Skin of body (tissue), 3 donors: ENCODE measurements at places on chromosomes 1 and 21. TPM values are rescaled to one million over a fixed set of nuclear protein-coding genes. Genes with fewer than 3 reads are reported as not detected.

Gene MYBPH
- total RNA-seq, result 2.1 TPM

Gene PODN
- 13.8 TPM for total RNA-seq

Gene PLA2G2D
- not detected for total RNA-seq

Gene SEMA4A
- 12.1 TPM for total RNA-seq

Gene PLA2G2A
- 4.8 TPM for total RNA-seq

Gene NR1I3
- not detected for total RNA-seq

Gene CDC20
- 11.2 TPM for total RNA-seq

Gene CRYBG2
- 15.4 TPM for total RNA-seq

Gene RBP7
- 11.6 TPM for total RNA-seq

Gene LCE2A
- 1.2 TPM for total RNA-seq

- DNase-seq, result no peak
Measured at GRCh38 chr1:55034476-55035133, 4.7 kb upstream of the PCSK9 start.

DNA sequence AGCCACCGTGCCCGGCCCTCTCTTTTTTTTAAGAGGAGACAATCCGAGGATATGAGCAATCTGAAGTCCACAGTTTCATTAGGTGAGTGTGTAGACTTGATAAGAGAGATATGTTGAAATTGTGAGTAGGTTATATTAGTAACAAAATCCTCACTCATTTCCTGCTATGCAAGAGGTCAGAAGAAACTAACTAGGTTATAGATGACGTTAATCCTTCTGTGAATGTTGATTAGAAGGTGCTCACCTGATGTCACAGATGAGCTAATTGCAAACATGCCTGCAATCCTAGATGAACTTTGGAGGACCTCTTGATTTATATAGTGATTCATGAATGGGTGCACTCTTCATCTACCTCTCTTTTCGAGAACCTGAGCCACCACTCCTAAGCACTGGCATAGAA, 29.3 kb downstream of the NTMT2 start:
- DNase-seq, result no peak

GRCh38 chr1:228378873-228379460, 27.7 kb downstream of the TRIM11 start:
- DNase-seq, result no peak

GRCh38 chr1:228465571-228466146, 21.5 kb upstream of the RNF187 start:
- DNase-seq, result no peak

- DNase-seq, result no peak
Measured at GRCh38 chr1:31577515-31578192, 1.3 kb downstream of the TINAGL1 start.

DNA sequence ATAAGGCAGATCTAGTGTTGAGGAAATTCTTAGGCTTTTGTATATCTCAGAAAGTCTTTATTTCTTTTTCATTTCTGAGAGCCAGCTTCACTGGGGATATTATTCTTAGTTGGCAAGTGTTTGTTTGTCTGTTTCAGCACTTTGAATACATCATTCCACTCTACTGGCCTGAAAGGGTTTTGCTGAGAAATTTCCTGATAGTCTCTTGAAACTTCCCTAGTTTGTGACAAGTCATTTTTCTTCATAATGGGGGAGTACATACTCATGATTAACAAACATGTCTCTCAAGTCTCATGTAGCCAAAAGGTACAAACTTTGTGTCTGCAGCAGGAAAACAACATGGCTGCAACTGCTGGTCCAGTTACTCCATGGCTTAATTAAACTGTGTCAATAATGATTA, 6.3 kb upstream of the KRTAP26-1 start:
- DNase-seq, result no peak

DNA sequence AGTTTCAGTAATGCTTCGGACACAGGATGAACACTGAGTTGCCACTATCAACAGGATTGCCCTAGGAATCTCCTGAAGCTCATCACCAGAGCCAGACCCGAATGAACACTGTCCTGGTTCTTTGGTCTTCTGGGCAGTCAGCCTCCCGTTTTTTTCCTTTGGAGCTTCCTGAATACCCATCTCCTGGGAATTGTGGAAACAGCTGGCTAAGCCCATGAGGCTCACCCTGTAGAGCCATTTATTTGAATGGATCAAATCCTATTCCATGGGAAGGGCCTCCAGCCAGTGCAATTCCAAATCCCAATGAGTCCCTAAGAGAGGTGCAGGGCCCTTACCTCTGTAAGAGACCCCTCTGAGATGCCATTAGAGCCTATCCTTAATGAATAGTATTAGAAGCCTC, 5.9 kb downstream of the RCSD1 start:
- no peak for DNase-seq

- DNase-seq, result no peak
Measured at GRCh38 chr1:19683351-19683750, 18.7 kb downstream of the HTR6 start.

GRCh38 chr1:200240656-200241055, 169.2 kb downstream of the ZNF281 start:
- DNase-seq, result no peak

GRCh38 chr1:85344256-85344694, 67.8 kb upstream of the BCL10 start:
- no peak for DNase-seq

- DNase-seq, result no peak
Measured at GRCh38 chr1:174036204-174036603, 14.0 kb upstream of the RC3H1 start.

DNA sequence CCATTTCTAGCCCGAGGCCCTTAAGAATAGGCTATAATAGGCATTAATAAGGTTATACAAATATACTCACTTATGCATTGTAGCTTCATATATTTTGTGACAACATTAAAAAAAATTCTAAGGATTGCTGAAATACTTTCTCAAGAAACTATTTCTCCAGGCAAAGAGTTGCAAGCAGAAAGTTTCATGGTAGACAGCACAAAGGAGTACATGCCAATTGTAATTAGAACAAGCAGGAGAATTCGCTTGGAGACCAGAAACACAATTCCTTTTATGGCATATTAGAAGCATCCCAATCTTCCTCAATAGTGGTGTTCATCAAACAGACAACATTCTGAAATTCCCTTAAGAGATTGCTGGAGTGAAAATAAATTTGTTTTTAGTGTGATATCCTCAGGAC, 122.8 kb downstream of the CRB1 start:
- DNase-seq, result no peak

DNA sequence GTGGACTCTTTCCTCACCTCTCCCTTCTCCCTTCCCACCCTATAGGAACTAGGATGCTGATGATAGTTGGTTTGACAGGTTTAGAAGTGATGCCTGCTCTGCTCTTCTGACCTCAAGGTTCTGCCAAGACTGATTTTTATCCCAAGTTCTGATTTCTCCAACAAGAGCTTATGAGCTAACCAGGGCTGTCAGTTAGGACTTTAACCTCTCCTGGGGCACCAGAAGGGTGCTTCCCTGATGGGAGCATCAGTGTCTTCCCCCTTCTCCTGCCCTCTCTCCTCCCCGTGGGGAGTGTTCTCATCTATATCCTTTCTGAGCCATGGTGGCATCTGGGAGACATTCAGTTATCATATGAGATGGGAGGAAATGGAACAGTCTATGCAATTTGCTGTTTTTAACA, 44.0 kb downstream of the ATP2B4 start:
- no peak for DNase-seq

DNA sequence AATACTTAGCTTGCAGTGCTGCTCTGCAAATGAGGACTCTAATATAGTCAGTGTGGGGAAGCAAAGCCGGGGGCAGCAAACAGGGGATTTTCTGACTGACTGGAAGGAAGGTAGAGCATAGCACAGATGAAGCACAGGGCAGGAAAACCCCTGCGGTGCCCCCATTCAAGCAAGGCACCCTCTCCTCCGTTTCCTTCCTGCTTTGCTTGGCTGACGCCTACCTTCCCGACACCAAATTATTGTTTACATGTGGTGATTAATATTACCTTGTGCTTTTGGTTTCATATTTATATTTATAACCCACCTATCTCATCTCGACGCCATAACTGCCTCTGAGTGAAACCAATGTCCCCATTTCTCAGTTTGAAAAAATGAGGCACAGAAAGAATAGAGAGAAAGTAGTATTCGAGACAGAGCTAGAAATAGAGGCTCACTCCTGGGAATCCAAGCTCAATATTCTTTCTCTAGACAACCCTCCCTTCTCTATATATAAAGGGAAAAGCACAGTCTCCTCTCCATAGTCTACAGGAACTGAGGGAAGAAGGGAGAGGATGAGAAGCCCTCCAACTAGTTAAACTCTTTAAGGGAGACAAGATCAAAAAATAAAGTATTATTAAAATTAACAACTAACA, 41.3 kb downstream of the PIK3C2B start:
- no peak for DNase-seq

DNA sequence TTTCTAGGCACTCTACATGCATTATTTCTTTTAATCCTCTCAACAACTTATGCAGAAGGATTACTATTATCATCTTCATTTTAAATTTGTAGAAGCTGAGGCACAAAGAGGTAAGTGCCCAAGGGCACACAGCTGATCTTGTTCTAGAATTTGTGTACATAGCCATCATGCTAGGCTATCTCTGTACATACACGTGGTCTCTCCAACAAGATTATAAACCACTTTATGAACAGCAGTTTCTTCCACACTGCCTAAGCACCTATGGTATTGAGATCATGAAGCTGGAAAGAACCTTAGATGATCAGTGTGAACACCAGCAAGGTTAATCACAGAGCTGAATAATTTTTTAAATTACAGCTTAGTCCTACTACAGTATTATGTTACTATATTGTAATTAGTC, 28.9 kb downstream of the UCHL5 start:
- no peak for DNase-seq

DNA sequence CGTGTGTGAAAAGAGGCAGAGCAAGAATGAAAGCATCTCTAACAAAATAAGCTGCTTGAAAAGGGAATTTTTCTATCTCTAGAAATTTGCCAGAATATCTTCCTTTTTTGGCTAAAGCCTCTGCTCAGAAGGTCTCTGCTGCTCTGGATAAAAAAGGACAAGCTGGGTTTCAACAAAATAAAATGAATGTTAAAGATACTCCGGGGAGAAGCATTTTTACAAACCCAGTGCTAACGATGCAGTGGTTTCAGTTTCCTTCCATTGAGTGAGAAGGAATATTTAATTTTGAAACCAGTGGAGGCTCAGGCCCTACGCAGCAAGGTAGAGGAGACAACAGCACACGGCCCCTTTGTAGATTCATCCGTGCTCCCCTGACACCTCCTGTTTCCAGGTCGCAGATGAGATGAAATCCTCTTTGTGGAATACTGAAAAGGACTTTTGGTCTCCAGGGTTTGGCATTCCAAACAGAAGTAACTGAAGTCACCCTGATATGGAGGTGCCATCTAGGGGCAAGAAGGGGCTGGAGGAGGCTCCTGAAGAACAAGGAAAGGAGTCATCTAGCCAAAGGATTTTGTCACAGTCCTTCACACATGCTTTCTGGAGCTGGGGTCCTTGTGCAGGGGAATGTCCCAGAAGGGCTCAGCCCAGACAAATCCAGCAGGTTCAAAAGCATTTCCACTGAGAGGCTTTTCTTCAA, 65.7 kb upstream of the SYT6 start:
- DNase-seq, result no peak

GRCh38 chr1:53127546-53127945, 14.9 kb downstream of the SLC1A7 start:
- no peak for DNase-seq

DNA sequence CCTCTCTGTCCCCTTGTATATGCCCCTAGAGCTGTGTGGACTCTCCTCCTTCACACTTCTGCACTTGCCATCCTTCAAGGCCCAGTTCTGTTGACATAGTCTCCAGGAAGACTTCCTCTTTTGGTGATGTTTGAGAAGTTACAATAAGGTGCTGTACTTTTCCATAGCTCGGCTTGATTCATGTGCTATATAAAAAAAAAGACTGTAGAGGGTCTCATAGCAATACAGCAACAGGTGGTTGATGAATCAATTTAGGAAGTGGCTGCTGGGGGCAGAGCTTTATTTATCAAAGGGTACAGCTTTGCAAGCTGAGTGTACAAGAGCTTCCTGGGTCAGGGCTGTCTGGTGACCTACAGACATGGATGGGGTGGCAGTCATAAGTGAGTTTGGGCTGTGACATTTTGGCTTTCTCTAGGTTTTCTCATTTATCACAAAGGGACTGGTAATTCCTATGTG, 102.7 kb downstream of the RUNX1 start:
- no peak for DNase-seq

- no peak for DNase-seq
Measured at GRCh38 chr21:46366091-46366490, 42.1 kb downstream of the PCNT start.

GRCh38 chr1:229578168-229579058, 19.9 kb upstream of the ABCB10 start:
- no peak for DNase-seq

DNA sequence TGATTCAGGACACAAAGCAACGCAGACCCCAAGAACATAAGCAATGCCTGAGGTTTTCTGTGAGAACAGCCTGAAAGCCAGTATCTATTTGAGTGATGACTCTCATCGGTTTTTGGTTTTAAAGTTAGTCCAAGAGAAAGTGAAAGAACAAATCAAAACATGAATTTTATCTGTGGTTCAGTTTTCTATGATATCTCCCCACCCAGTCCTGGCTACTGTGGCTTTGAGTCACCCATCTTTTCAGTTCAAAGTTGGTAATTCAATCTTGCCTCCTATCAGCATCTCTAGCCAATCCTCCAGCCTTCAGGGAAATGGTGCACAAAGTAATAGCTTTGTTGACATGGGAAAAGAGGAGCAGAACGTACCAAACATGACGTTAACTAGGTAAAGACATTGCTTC, 40.5 kb upstream of the KRTAP19-8 start:
- no peak for DNase-seq

DNA sequence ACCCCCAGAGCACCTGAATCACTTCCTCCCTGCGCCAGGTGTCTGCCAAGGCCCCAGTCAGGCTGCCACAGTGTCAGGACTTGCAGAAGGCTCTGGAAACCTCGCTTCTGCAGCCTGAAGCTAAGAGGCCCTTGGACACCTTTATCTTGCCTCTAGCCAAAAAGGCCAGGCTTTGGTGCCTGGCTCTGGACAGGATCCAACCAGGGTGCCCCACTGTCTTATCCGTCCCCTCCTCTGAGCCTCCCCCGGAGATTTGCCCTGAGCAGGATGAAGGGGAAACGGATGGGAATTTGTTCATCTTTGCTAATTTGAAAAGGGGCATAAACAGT, 12.8 kb upstream of the CLSTN1 start:
- DNase-seq, result no peak

- DNase-seq, result no peak
Measured at GRCh38 chr1:1181938-1182410, 8.3 kb downstream of the TTLL10 start.

- DNase-seq, result no peak
Measured at GRCh38 chr1:228154670-228155571, 5.2 kb downstream of the GJC2 start.

GRCh38 chr1:48715921-48716320, 60.8 kb downstream of the BEND5 start:
- peak; percentile 63 for DNase-seq
